ENCODE measurements at places on chromosomes 6 and 20.

- DNase-seq = no peak
Measured at GRCh38 chr6:78533426-78533825, 333.9 kb upstream of the IRAK1BP1 start.

DNA sequence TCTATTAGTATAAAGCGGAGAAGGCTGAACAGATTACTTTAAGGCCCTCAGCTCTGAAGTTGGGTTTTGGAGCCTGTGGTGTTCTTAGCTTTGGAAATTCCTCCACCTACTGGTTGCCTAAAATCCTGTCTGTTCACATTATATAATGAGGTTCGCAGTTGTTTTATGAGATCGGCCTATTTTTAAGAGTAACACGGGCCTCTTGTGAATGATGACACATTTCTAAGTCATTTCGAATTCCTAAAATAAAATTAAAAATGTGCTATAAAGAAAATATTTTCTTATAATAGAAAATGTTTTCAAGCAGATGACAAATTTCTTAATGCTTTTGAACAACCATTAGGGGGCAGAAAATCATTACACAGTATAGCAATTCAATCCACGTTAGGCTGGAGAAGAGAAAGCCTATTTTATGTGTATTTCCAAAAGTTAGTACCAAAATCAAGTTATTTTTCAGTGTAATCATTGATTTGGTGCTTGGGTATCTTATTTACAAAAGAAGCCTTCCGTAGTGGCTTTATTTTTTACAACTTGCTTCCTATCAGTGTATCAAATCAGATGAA lies 15.8 kb upstream of the FAM8A1 start:
- no peak for DNase-seq

- DNase-seq = no peak
Measured at GRCh38 chr6:70680396-70680795, 12.7 kb downstream of the SMAP1 start.

- no peak for DNase-seq
Measured at GRCh38 chr20:20926222-20926905, 179.8 kb downstream of the LINC00237 start.
